ENCODE measurements at places on chromosomes 1 and 21. TPM values are rescaled to one million over a fixed set of nuclear protein-coding genes. Genes with fewer than 3 reads are reported as not detected.

GRCh38 chr1:21175670-21176581 is 771 bp downstream of the EIF4G3 start:
- DNase-seq = no peak

DNA sequence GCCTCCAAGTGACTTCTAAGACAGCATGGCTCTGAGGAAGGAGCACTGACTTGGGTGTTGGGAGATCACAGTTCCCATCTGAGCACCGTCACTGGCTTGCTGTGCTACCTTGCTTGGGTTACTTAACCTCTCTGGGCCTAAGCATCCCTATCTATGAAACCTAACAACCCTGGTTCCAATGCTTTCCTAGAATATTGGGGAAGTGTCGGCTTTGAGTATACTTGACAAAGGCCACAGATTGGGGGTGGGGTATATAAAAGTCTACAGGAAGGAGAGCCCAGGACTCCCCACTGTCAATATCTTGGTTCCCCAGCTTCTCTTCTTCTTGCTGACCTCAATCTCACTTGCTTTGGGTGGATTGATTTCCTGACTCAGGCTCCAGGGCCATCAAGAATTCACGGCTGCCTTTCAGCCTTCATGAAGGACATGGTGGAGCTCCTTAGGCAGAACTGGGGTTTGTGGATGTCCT is 6.3 kb downstream of the TNFRSF1B start:
- no peak for DNase-seq

- peak; percentile 76 for DNase-seq
Observed at GRCh38 chr1:170704256-170704655, 40.3 kb downstream of the PRRX1 start.

DNA sequence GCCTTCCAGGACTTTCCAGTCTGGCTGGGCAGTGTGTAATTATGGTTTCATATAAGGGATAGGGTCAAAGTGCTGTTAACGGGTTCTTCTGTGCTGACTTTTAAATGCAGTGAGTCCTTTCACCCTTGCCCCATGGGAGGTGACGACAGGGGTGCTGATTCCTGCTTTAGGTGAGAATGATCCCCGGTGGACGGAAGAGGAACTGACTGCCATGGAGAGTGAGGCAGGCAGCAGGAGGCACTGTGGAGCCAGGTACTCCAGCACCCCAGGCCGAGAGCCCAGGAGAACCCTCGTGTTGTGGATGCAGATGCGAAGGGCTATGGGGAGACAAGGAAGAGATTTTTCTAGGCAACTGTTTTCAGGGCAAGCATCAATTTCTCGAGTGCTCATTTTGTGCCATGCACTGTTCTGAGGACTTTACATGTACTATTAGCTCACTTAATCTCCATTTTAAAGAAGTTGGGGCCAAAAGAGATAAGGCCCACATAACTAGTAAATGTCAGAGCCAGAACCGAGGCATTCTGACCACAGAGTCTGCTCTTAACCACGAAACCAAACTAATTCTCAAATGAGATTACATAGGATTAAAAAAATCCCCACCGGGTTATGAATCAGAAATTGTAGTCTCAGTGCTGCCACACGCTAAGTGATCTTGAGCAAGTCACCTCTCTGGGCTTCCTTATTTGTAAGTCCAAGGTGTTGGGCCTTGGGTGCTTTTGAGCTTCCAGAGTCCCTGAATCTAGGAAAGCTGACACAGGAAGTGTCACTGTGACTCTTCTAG is 28.2 kb downstream of the STPG1 start:
- no peak for DNase-seq

- DNase-seq = peak; percentile 77
Observed at GRCh38 chr21:15775981-15776380, 46.2 kb downstream of the USP25 start.

- no peak for DNase-seq
Observed at GRCh38 chr1:44673675-44674112, 587 bp downstream of the TMEM53 start.

DNA sequence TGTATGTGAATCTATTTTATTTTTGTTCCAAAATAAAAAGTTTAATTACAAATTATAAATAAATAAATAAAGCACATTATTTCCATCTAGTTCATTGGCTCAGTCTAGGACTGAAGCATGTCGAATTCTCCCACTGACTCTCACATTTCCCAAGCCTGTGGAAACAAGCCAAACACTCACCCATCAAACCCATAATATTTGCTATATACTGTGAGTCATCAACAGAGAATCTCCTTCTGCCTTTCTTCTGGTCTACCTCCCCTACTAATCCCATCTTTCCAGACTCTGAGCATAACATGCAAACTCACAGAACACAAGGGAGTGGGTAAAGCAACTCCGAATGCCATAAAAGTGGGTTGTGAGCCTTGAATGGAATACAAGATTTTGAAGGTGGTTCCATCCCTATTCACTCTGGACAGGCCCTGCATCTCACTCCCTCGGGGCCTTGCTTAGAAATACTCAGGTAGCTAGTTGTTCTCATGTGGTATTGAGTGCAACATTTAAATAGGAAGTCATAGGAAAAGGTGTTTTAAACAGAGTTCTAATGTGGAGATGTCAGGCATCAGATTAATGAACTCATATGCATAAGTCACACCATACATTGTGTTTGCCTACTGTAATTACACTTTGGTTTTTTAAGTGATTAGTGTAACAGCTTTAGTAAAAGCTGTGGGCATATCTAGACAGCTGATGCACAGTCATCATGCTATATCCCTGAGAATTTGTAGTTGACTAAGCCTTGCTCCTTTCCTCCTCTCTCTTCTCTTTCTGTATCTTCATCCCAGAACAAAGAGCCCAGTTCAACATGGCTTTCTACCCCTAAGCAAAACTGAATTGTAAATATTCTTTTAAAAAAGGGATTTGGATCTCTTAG is 47.0 kb downstream of the F5 start:
- DNase-seq = peak; percentile 87

- DNase-seq = no peak
Observed at GRCh38 chr1:195158091-195158490, 1450.1 kb downstream of the KCNT2 start.

DNA sequence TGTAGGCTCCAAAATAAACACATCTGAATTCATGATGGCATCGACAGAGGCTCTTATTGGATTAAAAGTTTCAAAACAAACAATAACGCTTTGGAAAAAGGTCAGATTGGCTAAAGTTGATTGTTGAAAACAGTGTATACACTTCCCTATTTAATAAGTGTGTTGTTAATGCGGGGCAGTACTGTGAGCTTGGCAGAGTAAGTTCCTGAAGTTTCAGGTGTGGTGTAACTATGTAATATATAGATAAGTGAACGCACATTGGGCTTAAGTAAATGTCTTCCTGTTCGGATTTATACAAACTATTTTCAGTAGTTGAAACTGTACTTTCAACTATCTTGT is 810 bp downstream of the ZBTB37 start:
- no peak for DNase-seq

- no peak for DNase-seq
Observed at GRCh38 chr1:151898519-151898991, 10.8 kb downstream of the THEM4 start.

- DNase-seq = peak; percentile 96
Observed at GRCh38 chr1:26864610-26865480, 1.9 kb downstream of the SFN start.

- peak; percentile 53 for DNase-seq
Observed at GRCh38 chr1:232709386-232709785, 79.5 kb upstream of the SIPA1L2 start.

- DNase-seq = no peak
Observed at GRCh38 chr1:157237522-157237921, 99.3 kb upstream of the ETV3 start.

DNA sequence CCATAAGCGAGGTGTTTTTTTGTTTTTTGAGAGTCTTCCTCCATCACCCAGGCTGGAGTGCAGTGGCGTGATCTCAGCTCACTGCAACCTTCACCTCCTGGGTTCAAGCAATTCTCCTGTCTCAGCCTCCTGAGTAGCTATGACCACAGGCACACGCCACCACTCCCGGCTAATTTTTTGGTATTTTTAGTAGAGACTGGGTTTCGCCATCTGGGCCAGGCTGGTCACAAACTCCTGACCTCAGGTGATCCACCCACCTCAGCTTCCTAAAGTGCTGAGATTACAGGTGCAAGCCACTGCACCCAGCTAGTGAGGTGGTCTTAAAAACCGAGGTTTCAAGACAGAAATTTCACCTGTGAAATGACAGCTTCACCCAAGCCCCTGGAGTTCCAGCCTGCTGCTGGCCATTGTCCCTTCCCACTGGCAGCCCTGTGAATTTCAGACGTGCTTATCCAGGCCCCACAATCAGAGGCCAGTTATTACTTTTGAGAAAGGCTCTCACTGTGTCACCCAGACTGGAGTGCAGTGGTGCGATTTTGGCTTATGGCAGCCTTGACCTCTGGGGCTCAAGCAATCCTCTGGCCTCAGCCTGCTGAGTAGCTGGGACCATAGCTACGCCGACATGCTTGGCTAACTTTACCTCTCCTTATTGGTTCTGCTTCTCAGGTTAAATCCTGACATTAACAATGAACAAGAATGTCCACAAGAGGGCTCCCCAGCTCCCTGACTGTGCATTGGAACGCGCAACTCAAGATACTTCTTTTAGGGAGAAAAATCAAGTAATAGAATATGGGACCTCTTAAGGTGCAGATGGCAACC is 19.4 kb downstream of the ENO1 start:
- DNase-seq = peak; percentile 53

DNA sequence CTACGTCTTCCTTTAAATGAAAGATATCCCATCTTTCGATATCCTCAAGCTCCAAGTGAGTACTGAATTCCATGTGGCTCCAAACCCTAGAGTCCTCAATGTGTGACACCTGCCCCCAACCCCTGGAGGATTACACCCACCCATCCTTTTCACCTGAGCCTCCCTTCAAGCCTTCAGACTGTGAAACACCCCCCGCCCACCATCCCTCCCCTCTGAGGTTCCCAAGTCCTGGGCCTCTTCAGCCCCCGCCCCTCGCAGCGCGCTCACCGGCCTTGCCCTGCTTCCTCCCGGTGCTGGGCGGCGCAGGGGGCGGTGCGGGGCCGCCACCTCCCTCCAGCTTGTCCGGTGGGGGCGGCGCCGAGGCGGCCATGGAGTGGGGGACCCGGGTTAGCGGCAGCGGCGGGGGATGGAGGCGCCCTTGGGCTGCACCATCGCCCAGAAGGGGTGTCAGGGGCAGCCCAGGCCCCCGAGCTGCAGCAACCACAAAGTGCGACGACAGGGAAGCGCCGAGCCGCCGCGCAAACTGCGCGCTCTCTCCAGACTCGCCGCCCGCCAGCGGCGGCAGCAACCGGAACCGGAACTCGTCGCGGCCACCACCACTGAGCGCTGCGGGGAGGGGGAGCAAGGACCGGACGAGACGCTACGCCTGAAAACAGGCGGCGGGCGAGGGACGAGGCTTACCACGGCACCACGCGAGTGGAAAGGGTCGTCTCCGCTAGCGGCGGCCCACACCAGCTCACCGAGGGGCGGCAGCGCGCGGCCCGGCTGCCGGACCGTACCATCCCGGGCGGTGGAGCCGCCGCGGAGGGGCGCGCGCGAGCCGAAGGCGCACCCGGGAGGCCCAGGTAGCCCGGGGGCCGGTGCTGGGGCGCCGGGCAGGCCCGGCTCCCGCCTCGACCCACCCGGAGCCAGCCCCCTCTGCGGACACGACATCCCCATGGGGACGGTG is at the start of gene PYGO2:
Gene PYGO2, minus strand, starts transcription at position 576 of the 949 bp plus-strand sequence. Its CDS starts 206 bp downstream, at position 370.
- DNase-seq = peak; percentile 80

- no peak for DNase-seq
Observed at GRCh38 chr1:89051300-89051954, 13.6 kb downstream of the GBP1 start.

DNA sequence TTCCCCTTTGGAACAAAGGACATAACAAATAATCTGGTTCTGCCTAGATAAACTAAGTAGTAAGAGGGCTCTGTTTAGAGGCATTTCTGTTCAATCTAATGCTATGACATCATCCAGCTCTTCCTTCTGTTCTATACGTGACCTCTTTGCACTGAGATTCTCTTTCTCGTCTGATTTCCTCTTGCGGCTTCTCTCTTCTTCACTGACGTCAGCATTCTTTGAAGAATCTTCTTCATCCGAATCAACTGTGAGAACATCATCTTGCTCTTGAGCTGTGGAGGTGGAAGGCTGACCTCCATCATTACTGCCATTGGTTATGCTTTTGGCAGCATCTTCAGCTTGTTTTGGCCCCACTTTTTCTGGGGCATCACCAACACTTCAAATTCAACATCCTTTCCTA is 130.4 kb downstream of the HS2ST1 start:
- no peak for DNase-seq

DNA sequence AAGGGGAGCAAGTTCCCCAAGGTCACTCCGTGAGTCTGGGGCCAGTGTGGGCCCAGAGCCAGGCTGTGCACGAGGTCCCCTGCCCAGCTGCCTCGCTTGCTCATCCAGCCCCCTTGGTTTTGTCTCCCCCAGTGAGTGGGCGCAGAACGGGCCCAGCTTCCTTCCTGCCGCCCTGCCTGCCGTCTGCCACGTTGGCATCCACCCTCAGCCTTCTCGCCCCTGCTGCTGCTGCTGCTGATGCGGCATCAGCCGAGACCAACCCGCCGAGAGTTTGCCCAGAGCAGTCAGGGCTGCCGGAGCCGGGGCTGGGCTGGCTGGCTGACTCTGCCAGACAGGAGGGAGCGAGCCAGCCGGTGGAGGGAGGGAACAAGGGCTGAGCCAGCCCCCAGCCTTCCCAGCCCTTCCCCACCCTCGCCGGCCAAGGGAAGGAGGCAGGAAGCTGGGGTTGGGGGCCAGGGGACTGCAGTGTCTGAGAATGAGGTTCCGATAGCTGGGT is 31.4 kb upstream of the WASF2 start:
- no peak for DNase-seq

DNA sequence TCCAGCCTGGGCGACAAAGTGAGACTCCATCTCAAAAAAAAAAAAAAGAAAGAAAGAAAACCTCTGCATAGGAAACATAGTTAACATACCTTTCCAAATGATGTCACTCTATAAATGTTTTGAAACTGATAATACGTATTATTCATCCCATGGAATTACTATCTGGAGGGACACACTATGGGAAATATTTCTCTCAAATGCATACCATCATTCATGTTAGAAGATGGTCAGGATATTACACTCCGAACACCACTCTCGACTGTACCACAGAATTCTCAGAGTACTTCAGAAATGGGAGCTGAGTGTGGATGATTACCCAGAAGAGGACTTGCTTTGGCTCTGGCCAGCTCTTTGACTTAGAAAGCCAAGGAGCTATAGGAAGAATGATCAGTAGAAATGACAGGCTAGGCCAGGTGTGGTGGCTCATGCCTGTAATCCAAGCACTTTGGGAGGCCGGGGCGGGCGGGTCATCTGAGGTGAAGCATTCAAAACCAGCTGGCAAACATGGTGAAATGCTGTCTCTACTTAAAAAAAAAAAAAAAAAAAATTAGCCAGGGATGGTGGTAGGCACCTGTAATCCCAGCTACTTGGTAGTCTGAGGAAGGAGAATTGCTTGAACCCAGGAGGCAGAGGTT is 5.2 kb upstream of the LIN28A start:
- no peak for DNase-seq

- no peak for DNase-seq
Observed at GRCh38 chr21:33937931-33938339, 22.3 kb upstream of the ATP5PO start.

Gene SLC30A2
- total RNA-seq = not detected

Gene MROH9
- 0.26 TPM for total RNA-seq

Gene FCER1G
- not detected for total RNA-seq

Gene IGSF9
- under 0.01 TPM for total RNA-seq

Gene ZNF648
- total RNA-seq = not detected

Gene DOP1B
- total RNA-seq = 18.3 TPM

Data from fibroblast of lung (primary cell).